ENCODE measurements at places on chromosomes 6 and 20.

DNA sequence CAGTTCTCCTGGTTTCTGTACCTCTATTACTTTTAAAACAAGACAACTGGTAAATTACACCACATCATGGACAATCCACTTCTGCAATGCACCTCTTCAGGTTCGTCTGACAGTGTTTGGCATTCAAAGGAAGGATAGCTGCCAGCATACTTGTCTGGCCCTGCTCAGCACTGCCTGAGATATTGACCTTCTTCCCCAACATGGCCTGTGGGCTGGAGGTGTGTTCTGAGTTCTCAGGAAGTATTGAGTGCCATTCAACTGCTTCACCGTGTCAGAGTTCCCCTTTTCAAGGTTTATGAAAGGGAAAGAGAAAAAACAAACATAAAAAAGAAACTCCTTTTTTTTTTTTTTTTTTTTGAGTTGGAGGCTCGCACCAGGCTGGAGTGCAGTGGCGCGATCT is 267.9 kb upstream of the SASH1 start:
- no peak for DNase-seq

DNA sequence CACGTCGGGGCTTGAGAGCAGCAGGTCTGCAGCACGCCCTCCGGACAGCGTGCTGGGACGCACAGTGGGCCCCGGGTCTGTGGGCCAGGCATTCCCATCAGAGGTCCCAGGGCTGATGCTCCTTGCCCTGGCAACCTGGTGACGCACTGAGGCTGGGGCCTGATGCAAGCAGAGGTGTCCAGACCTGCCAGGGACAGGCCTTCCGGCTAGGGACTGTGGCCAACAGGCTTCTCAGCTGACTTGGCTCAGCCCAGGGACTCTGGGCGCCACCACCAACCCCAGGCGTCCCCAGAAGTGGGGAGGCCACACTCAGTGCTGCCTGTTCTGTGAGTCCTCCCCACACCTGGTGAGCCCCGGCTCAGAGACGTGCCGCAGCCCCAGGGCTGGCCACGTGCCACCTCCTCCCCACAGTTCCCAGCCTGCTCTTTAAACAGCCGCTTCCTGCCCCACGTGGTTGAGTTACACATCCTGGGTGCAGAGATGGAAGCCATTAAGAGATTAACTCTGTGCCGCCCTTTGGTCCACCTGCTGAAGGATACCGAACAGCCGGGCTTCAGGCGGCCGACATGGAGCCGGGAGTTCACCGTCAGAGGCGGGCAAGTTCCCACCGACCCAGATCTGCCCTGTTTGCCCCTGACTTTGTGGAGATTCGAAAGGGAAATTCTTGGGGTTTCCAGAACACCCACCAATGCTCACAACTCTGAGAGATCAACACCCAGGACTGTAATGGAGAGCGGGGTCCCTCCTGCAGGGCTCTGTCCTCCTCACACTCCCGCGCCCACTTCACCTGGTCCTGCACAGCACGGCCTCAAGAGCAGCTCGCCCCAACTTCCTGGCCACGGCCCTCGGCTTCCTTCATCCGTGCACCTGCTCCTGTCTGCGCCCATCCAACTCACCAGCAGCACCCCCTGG is 37.6 kb upstream of the ZBP1 start:
- DNase-seq = peak; percentile 13

DNA sequence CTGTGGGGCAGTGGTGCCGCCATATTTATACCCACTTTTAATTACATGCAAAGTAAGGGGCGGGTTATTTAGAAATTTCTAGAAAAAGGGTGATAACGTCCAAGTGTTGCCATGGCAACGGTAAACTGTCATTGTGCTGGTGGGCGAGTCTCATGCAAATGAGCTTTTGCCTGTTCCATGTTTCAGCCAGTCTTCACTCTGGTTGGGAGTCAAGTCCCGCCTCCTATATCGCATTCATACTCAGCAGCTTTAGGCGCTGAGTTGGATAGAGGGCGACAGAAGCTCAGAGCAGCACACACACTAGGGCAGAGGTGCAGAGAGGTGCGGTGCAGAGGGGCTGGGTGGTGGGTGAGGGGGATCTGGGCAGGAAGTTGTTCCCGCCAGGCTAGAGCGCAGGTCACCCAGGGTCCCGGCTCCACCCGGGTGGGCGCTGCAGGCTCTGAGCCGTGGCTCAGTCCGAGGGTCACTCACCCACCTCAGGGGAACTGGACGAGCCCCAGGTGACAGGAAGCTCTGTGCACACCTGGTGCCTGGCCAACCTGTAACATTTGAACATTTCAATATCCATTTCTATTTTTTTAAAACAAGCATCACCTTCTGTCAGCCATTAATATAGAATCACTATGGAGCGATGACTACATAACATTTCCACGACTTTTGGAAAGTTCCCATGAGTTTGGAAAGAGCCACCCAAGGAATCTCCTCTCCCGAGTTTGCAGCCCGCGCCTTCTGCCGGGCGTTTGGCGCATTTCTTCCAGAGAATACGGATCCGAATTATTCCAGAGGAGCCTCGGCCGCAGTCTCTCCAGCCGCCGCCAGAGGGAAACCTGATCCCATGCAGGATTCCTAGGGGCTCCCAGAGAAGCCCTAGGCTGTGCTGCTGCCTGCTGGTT is 89.1 kb upstream of the PHACTR3 start:
- peak; percentile 29 for DNase-seq

GRCh38 chr6:41934278-41935192 is 7.1 kb downstream of the CCND3 start:
- no peak for DNase-seq

GRCh38 chr20:17992224-17992637 is 23.4 kb downstream of the MGME1 start:
- no peak for DNase-seq

GRCh38 chr6:43113431-43114260 is 37.5 kb downstream of the PTK7 start:
- no peak for DNase-seq

DNA sequence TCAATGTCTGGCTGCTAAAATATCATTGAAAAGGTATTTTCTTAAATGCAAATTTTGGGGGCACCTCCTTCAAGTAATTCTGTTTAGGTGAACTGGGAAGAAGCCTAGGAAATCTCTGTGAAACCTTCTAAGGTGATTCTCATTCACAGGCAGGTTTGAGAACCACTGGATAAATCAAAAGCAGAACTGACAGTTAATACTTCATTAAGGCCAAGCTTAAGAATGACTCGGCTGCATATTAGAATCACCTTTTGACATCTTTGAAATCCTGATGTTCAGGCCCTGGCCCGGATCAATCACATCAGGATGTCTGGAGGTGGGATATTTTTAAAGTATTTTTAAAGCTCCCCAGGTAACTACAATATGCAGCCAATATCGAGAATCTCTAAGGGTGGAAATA is 50.6 kb downstream of the FKBP1C start:
- DNase-seq = no peak

- no peak for DNase-seq
These were observed 106.8 kb upstream of the PDE10A start for GRCh38 chr6:165769884-165770283.

GRCh38 chr20:47950124-47950912 is 165.0 kb upstream of the SULF2 start:
- peak; percentile 35 for DNase-seq

DNA sequence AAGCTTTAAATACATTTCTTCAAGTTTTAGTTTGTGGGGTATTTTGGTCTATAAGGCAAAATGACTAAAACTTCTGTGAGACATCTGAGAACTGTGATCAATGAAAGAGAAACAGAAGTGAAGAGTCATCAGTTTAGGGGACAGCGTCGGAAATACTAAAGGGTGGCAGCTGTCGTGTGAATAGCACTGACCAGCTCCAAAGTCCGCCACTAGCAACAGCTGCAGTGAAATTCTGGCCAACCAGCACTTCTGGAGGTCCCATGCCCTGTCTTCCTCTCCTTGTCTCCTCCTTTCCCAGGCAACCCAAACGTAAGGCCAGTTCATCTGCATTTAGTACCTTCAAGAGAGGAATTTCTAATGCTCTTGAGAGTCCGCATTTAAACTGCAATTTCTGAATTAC is 87.5 kb downstream of the DACT2 start:
- no peak for DNase-seq

DNA sequence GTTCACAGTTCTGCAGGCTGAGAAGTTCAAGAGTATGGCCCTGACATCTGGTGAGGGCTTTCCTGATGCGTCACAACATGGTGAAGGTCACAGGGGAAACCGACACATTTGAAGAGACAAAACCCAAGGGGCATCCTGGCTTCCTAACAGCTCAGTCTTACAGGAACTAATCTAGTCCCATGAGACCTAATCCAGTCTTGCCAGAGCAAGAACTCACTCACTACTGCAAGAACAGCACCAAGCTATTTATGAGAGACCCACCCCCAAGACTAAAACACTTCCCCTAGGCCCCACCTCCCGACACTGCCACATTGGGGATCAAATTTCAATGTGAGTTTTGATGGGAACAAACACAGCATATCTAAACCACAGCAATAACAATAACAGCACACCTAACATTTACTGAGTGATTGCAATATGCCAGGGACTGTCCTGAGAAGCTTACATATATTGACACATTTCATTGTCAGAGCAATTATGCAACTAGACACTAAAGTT is 46.6 kb downstream of the TPBG start:
- DNase-seq = no peak
